ENCODE measurements at places on chromosomes 3 and 15. TPM values are rescaled to one million over a fixed set of nuclear protein-coding genes. Genes with fewer than 3 reads are reported as not detected.

GRCh38 chr3:60585918-60586317 lies 665.3 kb downstream of the FHIT start:
- no peak overlapping the region for H3K27ac ChIP-seq
- H3K4me3 ChIP-seq = no peak overlapping the region
- H3K4me1 ChIP-seq = no peaks in the 10 kb centered on the region
- H3K27me3 ChIP-seq = no peaks in the 10 kb centered on the region
- DNase-seq = no peak

GRCh38 chr3:57158325-57158724 lies 6.8 kb downstream of the IL17RD start:
- no peaks in the 10 kb centered on the region for H3K36me3 ChIP-seq
- no peak overlapping the region for H3K4me3 ChIP-seq
- H3K27me3 ChIP-seq = peaks cover 62% of the 10 kb centered on the region

DNA sequence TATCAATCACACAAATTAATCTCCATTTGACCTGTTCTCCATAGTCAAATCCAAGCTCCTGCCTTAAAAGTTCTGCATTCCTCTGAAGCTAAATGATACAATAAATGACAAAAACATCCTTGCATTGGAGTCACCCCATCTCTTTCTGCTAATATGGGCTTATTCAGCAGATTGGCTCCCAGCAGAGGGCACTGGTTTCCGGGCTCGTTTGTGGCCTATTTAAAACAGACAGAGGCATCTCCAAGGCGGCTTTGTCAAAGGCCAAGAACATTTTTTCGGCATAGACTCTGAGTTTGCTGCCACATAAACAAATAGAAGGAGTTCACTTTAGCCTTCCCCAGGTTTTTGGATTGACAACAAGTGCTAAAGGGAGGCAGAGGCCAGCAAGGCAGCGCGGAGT lies 204.4 kb upstream of the RASGRP1 start:
- H3K36me3 ChIP-seq = no peaks in the 10 kb centered on the region
- no peaks in the 10 kb centered on the region for H3K4me1 ChIP-seq
- no peak for DNase-seq
- H3K27me3 ChIP-seq = peaks cover 6% of the 10 kb centered on the region

DNA sequence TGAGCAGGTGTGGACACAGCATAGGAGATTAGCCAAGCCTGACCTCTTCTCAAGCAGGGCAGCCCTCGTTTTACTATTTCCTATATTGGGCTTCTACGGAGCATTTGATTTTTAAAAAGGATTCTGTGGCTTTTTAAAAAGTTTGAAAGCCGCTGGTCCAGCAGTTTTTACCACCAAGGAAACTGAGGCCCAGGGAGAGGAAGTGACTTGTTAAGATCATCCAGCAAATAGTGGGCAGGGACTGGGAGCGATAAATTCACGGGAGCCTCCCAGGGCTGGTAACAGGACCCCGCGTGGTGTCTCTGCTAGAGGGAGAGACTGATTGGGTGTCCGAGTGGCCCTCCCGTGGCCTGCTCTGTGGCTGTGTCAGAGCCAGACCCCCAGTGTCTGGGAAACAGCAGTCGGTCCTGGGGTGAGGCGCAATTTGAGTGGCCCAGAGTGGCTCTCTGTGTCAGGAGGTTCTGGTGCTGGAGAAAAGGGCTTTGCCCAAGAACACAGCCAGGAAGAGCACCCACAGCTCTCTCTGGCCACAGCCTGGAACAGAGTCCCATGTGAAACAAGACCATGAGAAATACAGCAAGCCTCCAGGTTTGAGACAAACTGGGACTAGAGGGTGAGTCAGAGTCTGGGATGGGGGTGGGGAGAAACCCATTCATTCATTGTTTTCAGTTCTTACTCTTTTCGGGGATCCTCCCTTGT lies 4.2 kb downstream of the FURIN start:
- H3K4me3 ChIP-seq = peak overlapping the region; percentile 90
- no peaks in the 10 kb centered on the region for H3K27me3 ChIP-seq
- peak overlapping the region; percentile 86 for H3K27ac ChIP-seq
- DNase-seq = no peak
- H3K36me3 ChIP-seq = peaks cover 14% of the 10 kb centered on the region

GRCh38 chr3:129614435-129614834 lies 8.0 kb upstream of the PLXND1 start:
- H3K4me1 ChIP-seq = peaks cover 3% of the 10 kb centered on the region
- H3K4me3 ChIP-seq = no peak overlapping the region
- DNase-seq = no peak
- H3K27ac ChIP-seq = no peak overlapping the region

DNA sequence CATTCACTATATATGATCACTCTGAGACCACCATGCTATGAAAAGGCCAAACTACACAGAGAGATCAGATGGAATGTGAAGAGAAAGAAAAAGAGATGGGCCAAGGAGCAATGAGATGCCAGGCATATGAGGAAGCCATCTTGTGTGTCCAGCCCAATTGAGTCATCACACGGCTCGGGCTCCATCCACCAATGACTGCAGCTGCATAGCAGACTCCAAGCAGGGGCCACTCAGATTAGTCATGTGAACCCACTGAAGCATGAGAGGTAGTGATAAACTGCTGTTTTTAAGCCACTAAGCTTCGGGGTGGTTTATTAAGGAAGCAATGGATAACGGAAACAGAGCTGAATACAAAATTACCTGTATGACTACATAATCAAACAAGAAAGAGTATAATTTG lies 185.9 kb downstream of the SUCLG2 start:
- no peak overlapping the region for H3K4me3 ChIP-seq
- peaks cover 2% of the 10 kb centered on the region for H3K4me1 ChIP-seq
- H3K27ac ChIP-seq = no peak overlapping the region
- H3K36me3 ChIP-seq = peaks cover 38% of the 10 kb centered on the region
- no peak for DNase-seq
- no peaks in the 10 kb centered on the region for H3K27me3 ChIP-seq

- no peaks in the 10 kb centered on the region for H3K27me3 ChIP-seq
- no peaks in the 10 kb centered on the region for H3K4me1 ChIP-seq
- H3K36me3 ChIP-seq = no peaks in the 10 kb centered on the region
- DNase-seq = no peak
- H3K27ac ChIP-seq = no peak overlapping the region
Observed at GRCh38 chr3:36434687-36435426, 54.6 kb downstream of the STAC start.

DNA sequence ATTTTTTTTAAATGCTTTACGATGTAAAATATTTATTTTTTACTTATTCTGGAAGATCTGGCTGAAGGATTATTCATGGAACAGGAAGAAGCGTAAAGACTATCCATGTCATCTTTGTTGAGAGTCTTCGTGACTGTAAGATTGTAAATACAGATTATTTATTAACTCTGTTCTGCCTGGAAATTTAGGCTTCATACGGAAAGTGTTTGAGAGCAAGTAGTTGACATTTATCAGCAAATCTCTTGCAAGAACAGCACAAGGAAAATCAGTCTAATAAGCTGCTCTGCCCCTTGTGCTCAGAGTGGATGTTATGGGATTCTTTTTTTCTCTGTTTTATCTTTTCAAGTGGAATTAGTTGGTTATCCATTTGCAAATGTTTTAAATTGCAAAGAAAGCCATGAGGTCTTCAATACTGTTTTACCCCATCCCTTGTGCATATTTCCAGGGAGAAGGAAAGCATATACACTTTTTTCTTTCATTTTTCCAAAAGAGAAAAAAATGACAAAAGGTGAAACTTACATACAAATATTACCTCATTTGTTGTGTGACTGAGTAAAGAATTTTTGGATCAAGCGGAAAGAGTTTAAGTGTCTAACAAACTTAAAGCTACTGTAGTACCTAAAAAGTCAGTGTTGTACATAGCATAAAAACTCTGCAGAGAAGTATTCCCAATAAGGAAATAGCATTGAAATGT lies 15.6 kb downstream of the THBS1 start:
- H3K4me1 ChIP-seq = peaks cover 2% of the 10 kb centered on the region
- no peaks in the 10 kb centered on the region for H3K36me3 ChIP-seq
- H3K4me3 ChIP-seq = no peak overlapping the region
- no peak overlapping the region for H3K27ac ChIP-seq
- DNase-seq = no peak

DNA sequence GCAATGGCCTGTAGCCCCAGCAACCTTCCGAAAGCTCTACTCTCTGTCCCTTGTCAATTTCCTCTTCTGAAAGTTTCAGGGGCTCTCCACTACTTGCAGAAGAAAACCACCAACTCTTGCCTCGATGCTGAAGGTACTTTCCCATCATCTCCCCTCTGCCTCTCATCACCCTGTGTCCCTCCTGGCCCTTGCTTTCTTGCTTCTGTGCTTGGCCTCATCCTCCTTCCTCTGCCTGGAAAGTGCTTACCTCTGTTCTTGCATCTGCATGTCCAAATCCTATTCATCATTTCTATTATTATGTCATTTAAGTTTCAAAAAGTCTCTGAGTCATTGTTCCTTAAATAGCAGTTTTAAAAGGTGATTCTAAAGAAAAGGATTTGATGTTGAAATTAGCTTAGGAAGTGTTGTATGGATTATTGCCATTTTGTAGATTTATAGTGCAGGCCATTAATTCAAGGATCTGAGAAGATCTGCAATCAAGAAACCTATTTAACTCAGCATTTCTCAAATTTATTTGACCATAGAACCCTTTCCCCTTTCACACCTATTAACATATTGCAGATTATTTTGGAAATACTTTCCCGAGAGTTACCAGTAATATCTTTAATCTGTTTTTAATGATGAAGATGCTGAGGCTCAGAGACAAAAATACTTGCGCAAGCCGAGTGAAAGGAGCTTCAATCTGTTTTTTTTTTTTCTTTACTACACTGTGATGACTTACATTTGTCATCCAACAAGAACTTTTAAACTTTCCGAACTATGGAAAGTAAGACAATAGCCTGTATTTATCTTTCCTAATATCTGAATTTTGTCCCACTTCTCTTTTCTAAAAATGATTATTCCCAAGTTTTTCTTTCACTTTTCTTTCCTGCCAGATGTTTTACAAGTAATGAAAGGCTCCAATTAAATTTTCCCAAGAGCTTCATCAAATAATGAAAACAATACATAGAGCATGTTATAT lies 22.3 kb upstream of the CFAP161 start:
- H3K27me3 ChIP-seq = peaks cover 32% of the 10 kb centered on the region
- DNase-seq = no peak
- H3K36me3 ChIP-seq = no peaks in the 10 kb centered on the region
- H3K4me1 ChIP-seq = peaks cover 3% of the 10 kb centered on the region
- H3K27ac ChIP-seq = no peak overlapping the region

DNA sequence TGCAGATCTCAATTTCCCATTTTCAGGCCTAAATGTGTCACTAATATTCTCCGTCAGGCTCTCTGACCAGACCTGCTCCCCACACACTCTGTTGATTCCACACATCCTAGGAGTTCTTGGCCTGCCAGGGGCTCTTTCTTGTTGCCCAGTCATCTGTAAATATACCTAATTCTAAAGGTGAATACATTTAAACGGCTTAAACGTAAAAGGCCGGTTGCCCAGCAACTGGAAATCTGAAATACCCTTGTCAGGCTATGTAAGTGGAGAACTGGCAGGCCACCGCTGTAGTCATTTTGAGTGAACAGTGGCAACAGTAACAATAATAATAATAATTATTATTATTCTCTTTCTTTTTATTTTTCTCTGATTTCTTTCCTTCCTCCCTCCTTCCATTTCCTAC lies 302.7 kb downstream of the AGBL1 start:
- DNase-seq = no peak
- peaks cover 4% of the 10 kb centered on the region for H3K27me3 ChIP-seq
- H3K27ac ChIP-seq = no peak overlapping the region
- H3K4me1 ChIP-seq = no peaks in the 10 kb centered on the region

- H3K27ac ChIP-seq = no peak overlapping the region
- H3K4me3 ChIP-seq = no peak overlapping the region
- H3K27me3 ChIP-seq = no peaks in the 10 kb centered on the region
- DNase-seq = no peak
- H3K36me3 ChIP-seq = no peaks in the 10 kb centered on the region
Observed at GRCh38 chr3:10772271-10773161, 43.5 kb upstream of the SLC6A11 start.

GRCh38 chr3:100209948-100210771 lies 50.6 kb upstream of the TBC1D23 start:
- H3K4me3 ChIP-seq = peak overlapping the region; percentile 71
- no peak for DNase-seq
- H3K27ac ChIP-seq = peak overlapping the region; percentile 92
- H3K4me1 ChIP-seq = peaks cover 20% of the 10 kb centered on the region
- peaks cover 11% of the 10 kb centered on the region for H3K36me3 ChIP-seq

DNA sequence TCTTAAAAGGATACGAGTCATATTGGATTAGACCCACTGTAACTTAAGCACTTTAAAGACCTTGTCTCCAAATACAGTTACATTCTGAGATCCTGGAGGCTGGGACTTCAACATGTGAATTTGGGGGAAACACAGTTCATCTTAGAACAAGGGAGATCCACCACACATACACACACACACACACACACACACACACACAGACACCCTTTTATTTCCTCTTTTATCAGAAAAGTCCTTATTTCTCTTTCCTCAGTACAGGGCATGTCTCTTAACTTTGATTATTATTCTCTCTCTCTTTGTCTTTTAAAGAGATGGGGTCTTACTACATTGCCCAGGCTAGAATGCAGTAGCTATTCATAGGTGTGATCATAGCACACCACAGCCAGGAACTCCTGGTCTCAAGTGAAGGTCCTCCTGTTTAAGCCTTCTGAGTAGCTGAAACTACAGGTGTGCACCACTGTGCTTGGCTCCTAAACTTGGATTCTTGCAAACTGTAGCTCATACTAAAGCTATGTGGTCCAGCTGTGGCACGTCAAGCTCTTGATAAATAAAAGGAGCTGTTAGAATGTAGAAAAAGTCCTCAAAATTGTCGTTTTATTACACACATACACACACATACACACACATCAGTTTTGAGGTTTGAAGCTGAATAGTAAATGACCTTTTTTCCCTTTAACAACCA lies 7.4 kb downstream of the GOLM2 start:
- H3K4me1 ChIP-seq = peaks cover 24% of the 10 kb centered on the region
- no peaks in the 10 kb centered on the region for H3K27me3 ChIP-seq
- no peak for DNase-seq

DNA sequence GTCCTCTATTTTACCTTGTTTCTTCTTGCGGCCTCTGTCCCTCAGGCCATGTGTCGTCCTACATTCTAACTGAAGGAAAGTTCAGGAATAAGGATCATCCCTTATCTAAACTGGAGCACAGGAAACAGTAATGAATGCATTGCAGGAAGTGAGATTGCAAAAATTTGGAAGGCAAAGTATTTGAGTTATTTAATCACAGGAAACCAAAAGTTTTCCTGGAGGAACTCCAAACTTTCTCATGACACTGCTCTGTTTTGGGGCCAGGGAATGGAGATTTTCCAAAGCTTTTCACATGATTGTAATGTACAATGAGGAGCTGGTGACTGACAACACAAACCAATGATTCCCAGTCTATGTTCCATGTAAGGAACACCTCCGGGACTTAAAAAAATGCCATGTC lies 57.8 kb upstream of the PLSCR4 start:
- peaks cover 7% of the 10 kb centered on the region for H3K27me3 ChIP-seq
- H3K36me3 ChIP-seq = no peaks in the 10 kb centered on the region
- no peak for DNase-seq
- no peak overlapping the region for H3K4me3 ChIP-seq
- no peak overlapping the region for H3K27ac ChIP-seq

Gene HDC
- not detected for total RNA-seq

Gene TJP1
- total RNA-seq = not detected

Gene NTRK3
- not detected for total RNA-seq
